Stimulated activated CD4-positive, alpha-beta T cell treated with anti-CD3 and anti-CD28 coated beads, Interleukin-4, amount 100 ng/mL, for 4 hours (primary cell): ENCODE measurements at places on chromosomes 1 and 21.
A peak's percentile ranks its signal among the peaks of the same experiment; 100 is the strongest.

DNA sequence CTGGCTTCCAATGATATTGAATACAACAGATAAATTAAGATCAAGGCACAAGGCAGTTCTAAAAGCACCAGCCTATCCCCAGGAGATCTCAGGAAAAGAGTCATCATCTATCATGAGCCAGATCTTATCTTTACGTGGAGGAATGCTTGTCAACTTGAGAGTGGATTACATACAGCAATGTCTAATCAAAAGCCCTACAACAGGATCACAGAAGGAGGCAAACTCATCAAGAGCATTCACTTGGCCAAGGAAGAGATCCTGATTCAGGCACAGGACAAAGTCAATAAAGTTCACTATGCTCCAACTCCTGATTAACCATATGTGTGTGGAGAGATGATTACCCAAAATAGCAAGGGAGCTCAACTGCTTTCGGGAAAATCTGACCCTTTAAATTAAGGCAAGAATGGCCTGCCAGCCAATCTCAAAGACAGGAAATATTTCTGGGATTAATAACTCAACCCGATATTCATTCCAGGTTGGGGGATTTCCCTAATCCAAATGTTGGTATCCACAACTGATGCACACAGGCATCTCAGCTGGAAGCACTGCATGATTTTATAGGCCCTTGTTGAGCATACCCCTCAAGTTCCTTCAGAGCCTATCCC lies 33.7 kb downstream of the TBX15 start:
- no peak for DNase-seq

DNA sequence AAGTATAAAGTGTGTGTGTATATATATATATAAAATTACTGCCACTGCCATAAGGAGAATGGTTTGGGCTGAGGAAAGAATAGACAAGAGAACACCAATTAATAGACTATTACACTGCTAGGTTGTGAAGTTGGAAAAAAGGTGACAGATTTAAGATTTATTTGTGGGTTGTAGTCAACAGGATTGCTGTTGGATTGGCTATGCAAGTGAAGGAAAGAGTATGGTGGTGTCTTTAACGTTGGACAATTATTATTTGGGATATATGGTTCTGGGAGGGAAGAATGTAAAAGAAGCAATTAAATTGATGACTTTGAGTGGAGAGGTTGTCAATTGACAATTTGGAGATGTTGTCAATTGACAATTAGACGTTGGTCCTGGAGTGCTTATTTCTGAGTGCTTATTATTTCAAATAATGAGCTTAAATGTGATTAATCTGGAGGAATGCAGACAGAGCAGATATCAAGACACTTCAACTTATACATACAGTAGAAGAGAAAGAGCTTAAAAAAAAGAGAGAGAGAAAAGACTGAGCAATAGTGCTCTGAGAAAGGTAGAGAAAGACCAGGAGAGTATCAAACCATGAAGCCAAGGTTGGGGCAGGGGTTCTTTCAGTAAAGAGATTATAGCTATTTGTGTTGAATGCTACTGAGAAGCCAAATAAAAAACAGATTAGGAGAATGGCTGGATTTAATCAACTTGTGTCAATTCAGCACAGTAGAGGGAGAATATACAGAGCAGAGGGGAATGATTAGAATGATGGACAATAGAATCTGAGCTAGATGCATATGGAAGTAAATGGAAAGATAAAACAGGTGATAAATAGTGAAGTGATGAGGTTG lies 9.7 kb downstream of the PTGS2 start:
- no peak for DNase-seq

- DNase-seq = no peak
These were observed 42.5 kb downstream of the PRDM16 start for GRCh38 chr1:3111348-3112021.

- DNase-seq = peak; percentile 18
These were observed 104.8 kb downstream of the SLC45A1 start for GRCh38 chr1:8422510-8423268.

GRCh38 chr1:193120604-193121166 lies 1.1 kb upstream of the CDC73 start:
- no peak for DNase-seq

DNA sequence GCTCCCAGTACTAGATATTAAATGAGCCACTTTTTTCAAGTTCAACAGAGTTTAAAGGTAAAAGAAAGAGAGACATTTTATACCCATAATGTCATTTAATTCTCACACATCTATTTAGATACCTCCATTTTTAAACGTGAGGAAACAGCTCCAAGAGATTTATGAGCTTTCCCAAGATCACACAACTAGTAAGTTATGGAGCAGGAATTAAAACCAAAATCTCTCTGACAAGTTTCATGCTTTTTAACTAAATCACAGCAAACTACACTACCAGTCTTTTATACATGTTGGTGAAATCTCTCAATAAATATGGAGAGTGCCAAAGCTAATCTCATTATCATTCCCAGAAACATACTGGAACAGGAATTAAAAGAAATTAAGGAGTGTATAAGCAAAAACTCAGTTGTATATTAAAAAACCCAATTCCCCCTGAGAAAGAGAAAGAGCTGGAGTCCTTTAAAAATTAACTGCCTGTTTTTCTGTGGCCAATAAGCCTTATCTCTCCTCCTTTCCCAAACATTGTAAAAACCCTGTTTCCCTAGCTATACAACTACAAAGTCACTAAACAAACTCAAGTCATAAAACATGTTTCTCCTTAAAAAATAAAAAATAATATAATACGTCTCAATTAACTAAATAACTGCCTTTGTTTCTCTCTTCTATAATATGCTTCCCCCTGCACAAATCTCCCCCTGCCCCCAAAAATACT lies 26.7 kb upstream of the THEM4 start:
- no peak for DNase-seq

GRCh38 chr1:184101141-184101540 lies 49.6 kb downstream of the TSEN15 start:
- no peak for DNase-seq

- peak; percentile 91 for DNase-seq
These were observed at the start of gene DDX20 for GRCh38 chr1:111755331-111756123. Gene DDX20 (plus strand): TSS chr1:111755901. CDS start chr1:111755925, 24 bp downstream.

DNA sequence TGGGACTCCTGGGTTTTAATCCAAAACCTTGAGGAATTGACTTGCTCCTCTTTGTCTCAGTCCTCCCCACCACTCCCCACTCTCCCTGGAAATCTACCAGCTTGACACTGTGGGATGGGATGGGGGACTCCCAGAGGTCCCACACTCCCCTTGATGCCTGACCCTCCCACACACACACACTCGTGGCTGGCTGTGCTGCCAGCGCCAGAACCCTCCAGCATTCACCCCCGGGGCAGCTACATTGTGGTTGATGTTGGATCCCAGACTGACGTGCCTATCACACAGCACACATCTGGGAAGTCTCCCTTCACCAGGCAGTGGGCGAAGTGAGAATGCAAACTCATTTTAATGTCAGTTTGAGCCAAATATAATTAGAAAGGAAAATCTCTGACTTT lies 10.0 kb downstream of the KIRREL1 start:
- no peak for DNase-seq

DNA sequence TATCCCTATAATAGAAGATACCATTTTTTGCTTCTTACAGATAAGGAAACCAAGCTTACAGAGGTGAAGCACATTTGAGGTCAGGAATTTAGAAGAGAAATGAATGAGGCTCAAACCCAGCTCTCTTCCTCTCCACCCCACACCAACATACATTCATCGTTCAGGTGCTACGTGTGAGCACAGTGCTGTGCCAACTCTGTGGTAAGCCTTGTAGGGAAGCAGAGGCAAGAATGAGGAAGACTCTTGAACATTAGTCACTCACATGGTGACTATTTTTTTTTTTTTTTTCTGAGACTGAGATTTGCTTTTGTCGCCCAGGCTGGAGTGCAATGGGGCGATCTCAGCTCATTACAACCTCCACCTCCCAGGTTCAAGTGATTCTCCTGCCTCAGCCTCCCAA lies 314.0 kb downstream of the NTNG1 start:
- no peak for DNase-seq
